ENCODE measurements at places on chromosomes 3 and 15. TPM values are rescaled to one million over a fixed set of nuclear protein-coding genes. Genes with fewer than 3 reads are reported as not detected.

Gene CFAP100
- not detected for total RNA-seq

Gene RBPMS2
- total RNA-seq: 8.9 TPM

Gene HDC
- total RNA-seq: not detected

Gene NMNAT3
- 2.1 TPM for total RNA-seq

Gene TEX55
- total RNA-seq: not detected

Gene TMEM158
- total RNA-seq: 19.7 TPM

Gene PRTG
- 9.9 TPM for total RNA-seq

Gene SLC12A8
- 0.89 TPM for total RNA-seq

Gene TRH
- not detected for total RNA-seq

Gene PLA2G4E
- not detected for total RNA-seq

Gene FILIP1L
- 0.16 TPM for total RNA-seq

Gene SLC35G2
- total RNA-seq: 30.5 TPM

Gene XCR1
- total RNA-seq: not detected

Gene PLA2G4D
- total RNA-seq: not detected

Gene CIDEC
- total RNA-seq: 29.8 TPM

Gene FSIP1
- total RNA-seq: 0.84 TPM

Gene BLM
- 12.6 TPM for total RNA-seq

Gene CCRL2
- not detected for total RNA-seq

Gene GRM2
- 0.07 TPM for total RNA-seq

Gene PLXND1
- total RNA-seq: 103 TPM

Gene CTXND1
- not detected for total RNA-seq

Gene SI
- total RNA-seq: not detected

Gene IVD
- total RNA-seq: 11.8 TPM

Gene CNTN6
- not detected for total RNA-seq

Gene CACNA1D
- total RNA-seq: 0.58 TPM

Gene TERC
- total RNA-seq: not detected

Gene BCHE
- total RNA-seq: 0.74 TPM

Gene AHSG
- total RNA-seq: not detected

Gene ARNT2
- total RNA-seq: 13.2 TPM

Gene STT3B
- 102 TPM for total RNA-seq

Gene CCDC54
- not detected for total RNA-seq

Gene GCNT3
- 156 TPM for total RNA-seq

Gene FEZF2
- total RNA-seq: not detected

Gene NAALADL2
- total RNA-seq: not detected

Gene SPINT1
- total RNA-seq: 1.2 TPM

Gene LYZL4
- total RNA-seq: not detected

Gene DUOXA2
- total RNA-seq: not detected

Gene UPK1B
- total RNA-seq: 13.6 TPM

Gene THBS1
- total RNA-seq: 53.2 TPM

Gene EXD1
- total RNA-seq: not detected

Gene MINAR1
- 0.56 TPM for total RNA-seq

Gene SEMA6D
- total RNA-seq: not detected

Gene CCR8
- not detected for total RNA-seq

Gene CFAP91
- 0.29 TPM for total RNA-seq

Gene LXN
- total RNA-seq: 55.1 TPM

Measured in A549 treated with ZK216348 at 1 μM for 4 hours (cell line).